ENCODE measurements at places on chromosomes 11 and 22.

DNA sequence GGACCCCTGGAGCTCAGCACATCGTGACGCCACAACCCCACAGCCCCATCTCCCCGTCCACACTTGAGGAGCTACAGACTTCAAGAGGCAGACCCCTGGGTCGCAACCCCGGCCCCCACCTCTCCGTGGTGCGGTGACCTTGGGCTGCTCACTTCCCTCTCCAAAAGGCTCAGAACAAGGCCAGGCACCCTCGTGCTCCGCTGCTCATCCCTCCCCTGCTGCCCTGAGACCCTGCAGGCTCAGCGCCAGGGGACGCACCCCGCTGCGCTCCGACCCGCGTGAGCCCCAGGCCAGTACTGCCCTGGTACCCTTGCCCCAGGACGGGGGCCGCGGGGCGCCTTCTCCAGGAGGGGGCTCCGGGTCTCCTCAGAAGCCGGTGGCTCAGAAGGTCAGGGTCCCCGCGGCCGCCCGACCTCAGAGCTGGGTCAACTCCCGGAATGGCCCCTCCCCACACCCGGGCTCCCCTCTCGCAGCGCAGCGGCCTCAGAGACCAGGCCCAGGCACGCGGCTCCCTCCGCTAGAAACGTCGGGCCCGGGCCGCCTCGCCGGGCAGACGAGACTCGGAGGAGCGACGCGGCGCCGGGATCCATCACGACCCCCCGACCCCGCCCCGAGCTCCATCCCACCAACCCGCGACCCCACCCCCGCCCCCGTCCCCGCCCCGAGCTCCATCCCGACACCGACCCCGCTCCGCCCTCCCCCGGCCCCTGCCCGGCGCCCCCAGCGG, 563 bp downstream of the GATD1 start:
- no peak for DNase-seq

- DNase-seq, result no peak
Observed at GRCh38 chr11:83007477-83007876, 64.2 kb downstream of the RAB30 start.

GRCh38 chr11:128365044-128365443, 222.3 kb downstream of the ETS1 start:
- peak; percentile 28 for DNase-seq

- no peak for DNase-seq
Observed at GRCh38 chr22:45438336-45438735, 24.8 kb downstream of the RIBC2 start.

- no peak for DNase-seq
Observed at GRCh38 chr11:47908198-47908597, 60.0 kb upstream of the NUP160 start.

DNA sequence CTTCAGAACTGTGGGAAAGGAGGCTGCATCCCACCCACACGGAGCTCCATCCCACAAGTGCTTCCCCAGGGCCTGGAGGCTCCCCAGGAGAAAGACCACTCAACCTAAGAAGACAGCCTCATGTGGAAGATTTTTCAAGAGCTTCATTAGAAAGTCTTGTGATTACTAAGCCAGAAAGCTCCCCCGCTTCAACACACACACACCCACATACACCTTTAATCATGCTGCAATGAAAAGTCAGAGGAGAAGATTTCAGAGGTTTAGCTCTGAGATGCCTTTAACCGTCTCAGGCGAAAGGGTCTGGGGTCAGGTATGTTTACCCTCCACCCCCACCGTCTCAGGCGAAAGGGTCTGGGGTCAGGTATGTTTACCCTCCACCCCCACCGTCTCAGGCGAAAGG, 634.5 kb upstream of the B3GAT1 start:
- no peak for DNase-seq

- DNase-seq, result no peak
Observed at GRCh38 chr11:78789375-78789774, 214.7 kb upstream of the NARS2 start.

DNA sequence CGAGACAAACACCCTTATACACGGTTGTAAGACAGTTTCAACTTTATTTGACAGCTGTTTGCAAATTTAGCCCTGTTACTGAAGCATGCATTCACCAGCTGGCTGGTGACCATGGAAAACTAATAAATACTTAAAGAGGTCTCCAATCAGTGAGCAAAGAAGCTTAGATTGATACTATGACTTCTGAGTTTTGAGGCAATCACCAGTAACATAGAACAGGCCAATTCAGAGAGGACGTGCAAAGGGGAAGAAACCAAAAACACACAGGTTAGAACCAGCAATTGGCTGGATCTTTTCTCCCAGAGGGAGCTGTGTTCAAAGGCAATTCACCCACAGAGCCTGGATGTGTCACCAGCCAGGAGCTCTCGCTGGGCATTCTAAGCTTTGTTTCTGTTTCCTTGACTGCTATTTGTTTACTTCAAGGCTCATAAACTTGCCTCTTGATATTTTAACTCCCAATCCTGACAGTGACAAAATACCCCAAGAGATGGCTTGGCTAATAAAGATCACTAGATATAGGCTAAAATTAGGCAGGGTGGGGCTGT, 113.6 kb upstream of the MTMR2 start:
- peak; percentile 16 for DNase-seq

DNA sequence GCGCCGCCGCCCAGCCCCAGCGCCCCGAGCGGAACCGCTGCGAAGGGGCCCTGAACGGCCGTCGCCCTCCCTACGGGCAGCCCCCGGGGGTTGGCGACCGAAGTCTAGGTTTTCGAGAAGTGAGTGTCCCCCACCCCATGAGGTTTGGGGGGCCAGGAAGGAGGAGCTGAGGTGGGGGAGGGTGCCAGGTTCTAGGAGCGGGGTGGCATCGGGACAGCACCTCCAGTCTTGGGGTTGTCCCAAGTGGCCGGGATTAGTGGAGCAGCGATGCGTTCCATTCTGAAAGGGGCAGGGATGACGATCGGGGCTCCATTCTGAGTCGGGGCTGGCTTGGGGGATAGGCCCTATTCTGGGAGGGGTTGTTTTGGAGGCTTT, 408 bp downstream of the PPP2R5B start:
- DNase-seq, result peak; percentile 32

DNA sequence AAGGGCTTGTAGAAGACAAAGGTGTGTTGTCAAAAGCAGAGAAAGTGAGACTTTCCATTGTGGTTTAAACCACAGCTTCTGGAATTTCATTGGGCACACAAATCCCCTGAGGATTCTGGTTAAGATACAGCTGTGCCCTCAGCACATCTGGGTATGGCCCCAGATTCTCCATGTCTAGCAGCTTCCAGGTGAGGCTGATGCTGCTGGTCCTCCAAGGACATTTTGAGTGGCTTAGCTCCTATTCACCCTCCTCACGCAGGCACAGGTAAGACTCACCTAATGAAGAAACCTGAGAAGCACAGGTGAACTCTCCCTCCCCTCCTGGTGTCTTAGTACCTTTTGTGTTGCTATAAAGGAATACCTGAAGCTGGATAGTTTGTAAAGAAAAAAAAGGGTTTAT, 88.9 kb upstream of the IGLL5 start:
- DNase-seq, result no peak

GRCh38 chr11:110379261-110379660, 50.5 kb upstream of the FDX1 start:
- DNase-seq, result no peak

GRCh38 chr22:40473703-40474102, 103.3 kb downstream of the SGSM3 start:
- no peak for DNase-seq

DNA sequence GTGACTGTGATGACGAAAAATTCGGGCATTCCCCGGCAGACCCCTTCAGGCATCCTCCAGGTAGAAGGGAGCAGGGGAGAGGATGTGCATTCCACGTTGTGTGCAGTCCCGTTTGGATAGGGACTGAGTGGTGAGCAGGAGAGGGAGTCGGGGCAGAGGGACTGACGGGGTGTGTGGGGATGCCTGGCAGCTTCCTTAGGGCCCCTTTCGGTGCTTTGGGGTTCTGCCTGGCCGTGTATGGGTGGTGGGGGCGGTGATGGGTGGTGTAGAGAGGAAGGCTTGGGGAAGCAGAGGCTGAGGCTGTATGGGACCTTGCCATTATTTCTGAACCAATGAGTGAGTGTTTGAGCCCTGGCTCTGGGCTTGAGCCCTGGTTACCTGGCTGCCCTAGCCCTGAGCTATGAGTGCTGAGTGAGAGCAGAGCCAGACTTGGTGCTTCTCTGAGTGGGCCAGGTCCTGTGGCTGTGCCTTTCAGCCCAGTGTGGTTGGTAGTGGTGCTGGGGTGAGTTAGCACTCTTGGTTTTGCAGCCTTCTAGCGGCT, 914 bp downstream of the INPPL1 start:
- no peak for DNase-seq

DNA sequence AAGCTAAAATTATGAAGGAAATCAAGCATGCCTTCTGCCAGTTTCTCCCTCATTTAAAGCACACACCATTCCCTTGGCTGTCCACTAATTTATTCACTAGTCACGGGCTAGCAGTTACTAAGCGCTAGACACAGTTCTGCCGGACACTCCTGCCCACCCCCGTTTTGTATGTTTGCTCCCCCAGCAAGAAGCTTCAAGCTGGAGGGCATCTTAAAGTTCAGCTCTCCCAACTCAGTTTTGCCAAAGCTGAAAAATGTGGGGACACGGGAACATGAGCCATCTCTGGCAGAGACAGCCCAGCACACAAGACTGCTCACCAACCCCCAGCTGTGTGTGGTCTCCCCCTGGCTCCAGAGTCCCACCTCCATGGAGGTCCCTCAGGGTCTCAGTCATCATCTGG, 263.6 kb downstream of the BRD1 start:
- DNase-seq, result no peak

DNA sequence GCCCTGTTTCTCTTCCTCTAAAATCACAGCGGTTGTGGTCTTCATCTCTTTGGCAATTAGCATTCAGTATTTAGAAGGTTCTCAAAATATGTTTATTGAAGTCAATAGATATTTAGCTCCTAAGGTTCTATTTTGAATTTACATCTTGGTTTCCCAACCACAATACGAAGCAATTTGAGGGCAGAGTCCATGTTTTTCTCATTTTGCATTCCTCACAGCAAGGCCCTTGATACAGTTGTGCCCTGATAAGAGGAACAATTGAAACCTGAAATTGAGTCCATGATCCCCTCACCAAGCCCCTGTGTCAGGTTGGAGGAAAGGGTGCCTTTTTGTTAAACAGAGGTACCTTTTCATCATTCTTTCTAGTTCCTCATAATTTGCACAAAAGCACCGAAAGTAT, 131.5 kb downstream of the CCDC81 start:
- no peak for DNase-seq

GRCh38 chr11:67033661-67034166, 10.8 kb downstream of the SYT12 start:
- peak; percentile 63 for DNase-seq

DNA sequence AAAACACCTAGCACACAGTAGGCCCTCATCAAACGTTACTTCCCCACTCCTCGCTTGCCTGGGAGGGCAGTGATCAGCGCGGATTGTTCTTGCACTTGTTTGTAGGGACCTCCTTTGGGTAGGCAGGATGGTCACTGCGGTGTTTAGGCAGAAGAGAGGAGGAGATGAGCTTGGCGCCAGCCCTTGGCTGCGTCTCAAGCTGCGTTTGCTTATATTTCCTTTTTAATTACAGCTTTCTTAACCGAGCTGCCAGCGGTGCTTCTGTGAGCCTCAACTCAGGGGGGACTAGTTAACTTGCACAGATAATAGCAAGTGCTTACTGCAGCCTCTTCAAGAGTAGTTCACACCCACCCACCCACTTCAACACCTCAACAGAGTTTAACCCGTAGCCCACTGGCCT, 15.1 kb downstream of the IFT27 start:
- no peak for DNase-seq

DNA sequence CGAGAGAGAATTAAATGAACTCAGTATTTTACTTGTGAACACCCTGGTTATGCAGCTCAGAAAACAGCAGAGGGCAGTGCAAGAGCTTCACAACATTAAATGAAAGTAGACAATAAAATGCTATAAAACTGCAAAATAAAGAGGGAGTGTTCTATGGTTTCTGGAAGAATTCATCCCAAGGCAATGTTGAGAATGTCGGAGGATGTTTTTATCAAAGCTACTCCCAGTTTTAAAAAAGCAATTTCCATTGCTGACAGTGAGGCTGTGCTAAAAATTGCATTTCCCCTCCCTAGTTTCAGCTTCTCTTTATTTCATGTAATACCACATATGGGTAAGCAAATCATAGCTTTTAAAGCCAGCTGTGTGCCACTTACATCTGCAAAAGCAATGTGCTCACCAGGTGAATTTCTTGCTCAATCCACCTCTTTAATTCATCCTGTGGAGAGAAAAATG, 296.8 kb downstream of the RAB38 start:
- peak; percentile 10 for DNase-seq

- no peak for DNase-seq
Observed at GRCh38 chr11:9301720-9302119, 12.7 kb downstream of the TMEM41B start.

GRCh38 chr11:79388201-79388600, 52.6 kb downstream of the TENM4 start:
- DNase-seq, result no peak

DNA sequence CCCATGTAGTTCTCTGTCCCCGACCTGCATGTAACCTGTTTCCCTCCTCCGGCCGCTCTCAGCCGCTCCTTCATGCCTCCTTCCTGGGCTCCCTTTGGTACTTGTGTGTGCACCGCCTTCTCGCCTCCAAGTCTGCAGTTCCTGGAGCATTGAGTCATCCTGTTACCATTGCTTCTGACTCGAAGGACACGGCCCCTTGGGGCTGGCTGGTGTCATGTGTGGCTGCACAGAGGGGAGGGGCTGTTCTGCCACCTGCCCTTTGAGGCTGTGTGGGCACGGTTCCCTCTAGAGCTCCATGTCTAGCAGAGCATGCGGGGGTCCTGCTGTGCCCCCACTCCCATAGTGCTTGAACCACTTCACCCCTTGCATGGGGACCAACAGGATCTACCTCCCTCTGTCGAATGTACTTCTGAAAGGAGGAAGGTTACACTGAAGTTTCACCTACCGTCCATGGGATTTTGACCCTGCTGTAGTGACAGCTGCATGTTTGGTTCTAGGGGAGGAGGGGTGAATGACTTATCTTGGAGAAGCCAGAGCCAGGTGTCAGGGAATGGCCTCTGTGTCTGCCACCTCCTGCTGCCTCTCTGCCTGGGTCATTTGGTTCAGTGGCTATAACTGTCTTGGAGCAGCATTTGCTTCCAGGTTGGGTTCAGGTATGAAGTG, 39.6 kb downstream of the BCR start:
- no peak for DNase-seq

DNA sequence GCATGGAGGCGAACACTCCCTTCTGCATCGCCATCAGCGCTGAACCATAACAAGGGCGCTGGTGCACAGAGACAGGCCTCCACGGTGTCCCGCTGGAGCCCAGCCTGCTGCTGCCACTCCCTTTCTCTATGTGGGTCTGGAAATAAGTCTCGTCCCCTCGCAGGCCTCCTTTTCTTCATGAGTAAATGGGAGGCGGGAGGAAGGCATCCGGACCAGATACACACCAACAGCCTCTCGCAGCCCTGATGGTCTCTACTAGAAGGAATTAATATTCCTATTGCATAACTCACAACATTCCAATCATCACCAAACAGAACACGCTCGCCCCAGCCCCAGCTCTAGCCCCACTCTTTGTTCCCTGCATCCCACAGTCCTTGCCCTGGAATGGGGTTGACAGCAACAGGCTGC, 14.9 kb downstream of the RASD2 start:
- peak; percentile 38 for DNase-seq

- DNase-seq, result no peak
Observed at GRCh38 chr11:73648571-73649046, 2.2 kb downstream of the PLEKHB1 start.
